Aorta (tissue), 5 donors: ENCODE measurements at places on chromosomes 11 and 22. TPM values are rescaled to one million over a fixed set of nuclear protein-coding genes. Genes with fewer than 3 reads are reported as not detected.

The PATE2 gene
- not detected for total RNA-seq

The B3GAT1 gene
- 0.16 TPM for total RNA-seq

DNA sequence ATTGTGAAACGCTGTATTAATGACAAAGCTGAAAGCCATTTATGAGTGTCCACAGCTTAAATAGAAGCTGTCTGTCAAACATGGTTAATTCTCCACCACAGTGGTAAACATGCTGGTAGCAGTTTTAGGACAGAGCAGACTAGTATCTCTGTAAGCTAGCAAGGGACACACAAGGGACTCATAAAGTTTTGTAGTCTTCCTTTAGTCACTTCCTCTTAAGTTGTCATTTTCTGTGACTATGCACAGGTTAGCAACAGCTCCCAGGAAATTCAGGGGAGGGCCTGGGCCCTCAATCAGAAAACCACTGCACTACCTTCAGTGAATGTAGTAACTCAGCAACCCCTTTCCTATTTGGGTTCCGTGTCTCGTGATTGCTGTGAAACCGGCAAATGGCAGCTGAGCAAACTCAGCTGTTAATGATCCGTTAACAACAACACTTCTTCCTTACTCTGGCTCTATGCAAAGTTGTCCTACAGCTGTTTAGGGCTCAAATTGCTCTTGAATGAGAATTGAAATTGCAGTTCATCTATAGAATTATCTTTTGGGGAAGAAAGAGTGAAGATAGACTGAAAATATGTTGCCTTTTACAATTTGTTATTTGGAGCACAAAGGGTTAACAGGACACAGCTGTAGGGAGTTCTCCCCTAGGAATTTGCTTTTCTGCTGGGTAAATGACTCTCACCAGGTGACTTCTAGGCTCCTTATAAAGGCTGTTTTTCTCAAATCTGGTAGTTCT, at the start of gene MMP26:
MMP26 (plus strand) TSS at position 731 of the 736 bp plus-strand sequence.
- DNase-seq, result no peak
- H3K36me3 ChIP-seq, result no peaks in the 10 kb centered on the region
- H3K4me1 ChIP-seq, result no peaks in the 10 kb centered on the region
- no peaks in the 10 kb centered on the region for H3K27me3 ChIP-seq
- no peak within 1 kb of the TSS for H3K27ac ChIP-seq

The EI24 gene
- 47.1 TPM for total RNA-seq

The GLYAT gene
- total RNA-seq, result not detected

DNA sequence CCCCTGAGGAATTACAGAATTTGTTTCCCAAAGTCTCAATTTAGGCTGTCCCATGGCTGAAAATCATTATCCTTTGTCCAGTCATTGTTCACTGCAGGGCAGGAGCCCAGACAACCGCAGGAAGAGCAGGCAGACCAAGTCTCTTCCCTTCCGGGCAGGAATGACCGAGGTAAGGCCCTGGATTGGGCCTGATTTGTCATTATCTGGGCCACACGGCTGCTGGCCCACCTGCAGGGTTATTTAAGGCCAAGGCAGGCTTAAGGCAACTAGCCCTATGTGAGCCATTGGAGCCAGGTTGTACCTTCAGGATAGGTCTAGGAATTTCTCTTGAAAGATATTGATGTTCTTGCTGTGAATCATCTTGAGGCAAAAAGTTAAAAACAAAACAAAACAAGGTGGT, 9.7 kb upstream of the IL10RA start:
- H3K27me3 ChIP-seq, result peaks cover 4% of the 10 kb centered on the region
- no peak for DNase-seq
- no peaks in the 10 kb centered on the region for H3K4me1 ChIP-seq

DNA sequence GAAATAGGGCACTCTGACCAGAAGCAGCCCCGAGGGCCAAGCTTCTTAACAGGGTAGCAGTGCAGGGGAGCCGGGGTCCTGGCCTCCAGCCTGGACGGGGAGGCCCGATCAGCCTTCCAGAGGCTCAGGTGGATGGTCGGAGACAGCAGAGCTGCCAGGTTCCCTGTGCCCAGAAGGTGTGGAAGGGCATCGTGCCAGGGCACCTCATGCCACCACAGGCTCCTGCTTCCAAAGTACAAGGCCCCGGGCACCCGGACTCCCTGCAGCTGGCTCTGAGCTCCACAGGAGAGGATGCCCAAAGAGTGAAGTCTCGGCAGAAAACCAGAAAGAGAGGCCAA, 14.3 kb downstream of the EHD1 start:
- no peak overlapping the region for H3K4me3 ChIP-seq
- H3K4me1 ChIP-seq, result no peaks in the 10 kb centered on the region
- no peak for DNase-seq
- no peaks in the 10 kb centered on the region for H3K27me3 ChIP-seq
- no peaks in the 10 kb centered on the region for H3K36me3 ChIP-seq

DNA sequence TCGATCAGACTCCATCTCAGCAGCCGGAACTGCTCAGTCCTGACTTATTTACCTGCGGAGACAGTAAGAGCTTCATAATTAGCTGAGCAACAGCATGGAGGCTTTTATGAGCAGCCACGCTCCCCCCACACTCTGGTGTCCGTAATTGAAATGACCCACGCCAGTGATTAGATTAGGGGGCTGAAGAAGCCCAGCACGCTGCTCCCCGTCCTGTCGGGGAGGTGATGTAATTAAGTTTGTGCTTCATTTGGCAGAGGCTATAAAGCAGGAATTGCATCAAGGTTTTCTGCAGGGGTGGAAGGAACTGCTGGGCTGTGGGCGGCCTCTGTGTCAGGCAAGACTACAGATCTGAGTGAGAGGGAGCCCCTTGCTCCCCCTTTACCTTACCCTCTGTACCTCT, 22.8 kb upstream of the HTR3A start:
- DNase-seq, result no peak
- H3K4me1 ChIP-seq, result no peaks in the 10 kb centered on the region
- H3K36me3 ChIP-seq, result no peaks in the 10 kb centered on the region

The P2RX3 gene
- total RNA-seq, result not detected

DNA sequence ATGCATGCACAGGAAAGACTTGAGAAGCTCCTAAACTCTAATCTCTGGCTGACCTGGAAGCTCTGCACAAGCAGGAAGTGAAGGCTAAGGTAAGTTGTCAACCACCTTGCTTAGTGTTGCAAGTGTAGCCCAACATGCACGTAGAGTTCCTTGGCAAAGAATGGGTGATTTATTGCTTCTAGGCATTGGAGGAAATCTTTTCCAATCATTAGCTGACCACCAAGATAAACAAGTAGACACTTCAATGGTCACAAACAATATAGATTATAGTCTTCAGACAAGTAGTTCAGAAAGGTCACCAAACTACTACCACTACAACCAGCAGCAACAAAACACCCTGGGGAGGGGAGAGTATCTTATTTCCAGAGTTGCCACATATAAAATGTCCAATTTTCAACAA, 105.6 kb downstream of the STK33 start:
- DNase-seq, result no peak
- H3K4me1 ChIP-seq, result no peaks in the 10 kb centered on the region
- no peaks in the 10 kb centered on the region for H3K36me3 ChIP-seq
- no peak overlapping the region for H3K27ac ChIP-seq

DNA sequence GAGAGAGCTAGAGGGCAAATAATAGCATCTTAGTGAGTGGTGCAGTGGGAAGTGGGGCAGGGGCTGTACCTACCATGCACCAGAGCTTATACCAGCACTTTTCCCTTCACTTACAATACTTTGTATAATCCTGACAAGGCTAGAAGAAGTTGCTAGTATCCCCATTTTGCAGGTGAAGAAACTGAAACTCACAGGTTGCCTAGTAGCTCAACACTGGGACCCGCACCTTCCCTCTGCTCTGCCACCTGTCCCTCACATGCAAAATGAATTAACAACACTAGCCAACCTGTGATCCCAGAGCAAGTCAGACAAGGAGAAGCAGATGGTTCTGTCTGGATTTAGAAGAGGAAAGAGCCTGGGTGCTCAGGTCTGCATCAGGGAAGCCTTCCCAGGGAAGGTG, 510.4 kb downstream of the BUD13 start:
- H3K4me1 ChIP-seq, result no peaks in the 10 kb centered on the region
- H3K36me3 ChIP-seq, result no peaks in the 10 kb centered on the region
- H3K4me3 ChIP-seq, result no peak overlapping the region
- H3K27me3 ChIP-seq, result no peaks in the 10 kb centered on the region

The IGF2 gene
- 620 TPM for total RNA-seq

- DNase-seq, result no peak
- no peak overlapping the region for H3K4me3 ChIP-seq
- no peak overlapping the region for H3K27ac ChIP-seq
- H3K36me3 ChIP-seq, result no peaks in the 10 kb centered on the region
- no peaks in the 10 kb centered on the region for H3K4me1 ChIP-seq
Observed at GRCh38 chr11:62419943-62420342, 1.1 kb downstream of the SCGB1A1 start.

The OR6T1 gene
- not detected for total RNA-seq

GRCh38 chr11:2211113-2211971, 39.7 kb upstream of the TH start:
- DNase-seq, result peak; percentile 71
- H3K27ac ChIP-seq, result no peak overlapping the region
- no peaks in the 10 kb centered on the region for H3K27me3 ChIP-seq
- H3K4me1 ChIP-seq, result no peaks in the 10 kb centered on the region
- no peak overlapping the region for H3K4me3 ChIP-seq
- no peaks in the 10 kb centered on the region for H3K36me3 ChIP-seq

DNA sequence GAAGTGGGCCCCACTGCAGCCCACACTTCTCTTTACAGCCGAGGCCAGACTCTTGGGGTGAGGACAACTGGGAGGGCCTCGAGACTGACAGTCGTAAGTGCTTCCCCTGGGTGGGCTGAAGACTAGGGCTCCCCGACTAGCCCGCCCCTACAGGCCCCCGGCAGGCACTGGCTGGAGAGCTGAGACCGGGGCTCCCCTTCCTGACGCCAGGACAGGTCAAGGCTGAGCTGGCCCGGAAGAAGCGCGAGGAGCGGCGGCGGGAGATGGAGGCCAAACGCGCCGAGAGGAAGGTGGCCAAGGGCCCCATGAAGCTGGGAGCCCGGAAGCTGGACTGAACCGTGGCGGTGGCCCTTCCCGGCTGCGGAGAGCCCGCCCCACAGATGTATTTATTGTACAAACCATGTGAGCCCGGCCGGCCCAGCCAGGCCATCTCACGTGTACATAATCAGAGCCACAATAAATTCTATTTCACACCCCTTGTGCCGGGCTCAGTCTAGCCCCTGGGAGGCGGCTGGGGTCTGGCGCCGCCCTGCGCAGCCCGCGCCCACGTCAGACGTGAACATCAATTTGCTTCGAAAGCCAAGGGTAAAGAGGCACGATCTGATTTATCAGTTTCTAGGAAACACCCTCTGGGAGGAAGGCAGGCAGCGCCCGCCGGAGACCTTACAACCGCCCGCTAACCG, 13.5 kb downstream of the SCYL1 start:
- no peaks in the 10 kb centered on the region for H3K4me1 ChIP-seq
- no peak for DNase-seq
- no peak overlapping the region for H3K27ac ChIP-seq
- no peaks in the 10 kb centered on the region for H3K27me3 ChIP-seq
- H3K36me3 ChIP-seq, result no peaks in the 10 kb centered on the region
- no peak overlapping the region for H3K4me3 ChIP-seq

DNA sequence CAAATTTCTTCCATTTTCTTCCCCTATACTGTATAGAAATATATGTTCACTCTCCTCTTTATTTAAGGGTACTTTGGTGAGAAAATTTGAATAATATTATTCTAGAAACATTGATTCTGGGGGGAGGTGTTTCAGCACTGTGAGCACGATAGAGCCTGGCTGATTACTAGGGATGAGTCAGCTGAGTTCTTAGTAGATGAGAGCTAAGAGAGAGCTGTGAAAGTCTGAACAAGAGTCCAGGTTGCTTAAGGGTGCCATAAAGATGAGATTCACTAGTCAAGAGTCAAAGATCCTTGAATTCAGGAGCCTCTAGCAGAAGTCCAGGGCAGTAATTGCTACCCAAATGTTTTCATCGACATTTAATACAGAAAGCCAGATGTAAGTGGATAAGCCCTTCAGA, 756.6 kb upstream of the API5 start:
- no peaks in the 10 kb centered on the region for H3K4me1 ChIP-seq
- no peak overlapping the region for H3K27ac ChIP-seq
- H3K27me3 ChIP-seq, result no peaks in the 10 kb centered on the region

- no peaks in the 10 kb centered on the region for H3K36me3 ChIP-seq
- H3K4me3 ChIP-seq, result no peak overlapping the region
- DNase-seq, result no peak
- no peaks in the 10 kb centered on the region for H3K4me1 ChIP-seq
Observed at GRCh38 chr22:31637447-31637890, 24.5 kb downstream of the PISD start.

The UCP3 gene
- 2.6 TPM for total RNA-seq

DNA sequence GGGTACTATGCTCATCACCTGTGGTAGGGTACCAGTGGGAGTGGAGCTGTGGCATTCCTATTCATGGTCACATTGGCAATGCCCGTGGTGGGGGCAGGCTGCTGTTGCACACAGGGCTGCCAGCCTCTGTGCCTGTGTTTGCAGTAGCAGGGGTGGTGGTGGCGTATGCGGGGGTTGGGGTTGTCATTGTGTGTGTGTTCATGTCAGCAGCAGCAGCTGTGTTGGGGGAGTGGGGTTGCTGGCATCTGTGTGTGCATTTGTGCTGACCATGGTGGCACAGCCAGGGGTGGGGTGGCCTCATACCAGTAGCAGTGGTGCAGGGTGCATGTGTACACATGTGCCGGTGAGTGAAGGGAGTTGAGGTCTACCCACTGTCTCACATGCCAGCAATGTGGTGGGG, 34.4 kb downstream of the TMEM225 start:
- H3K4me3 ChIP-seq, result no peak overlapping the region
- H3K4me1 ChIP-seq, result no peaks in the 10 kb centered on the region
- DNase-seq, result no peak
- H3K27me3 ChIP-seq, result no peaks in the 10 kb centered on the region
- H3K36me3 ChIP-seq, result no peaks in the 10 kb centered on the region
- H3K27ac ChIP-seq, result no peak overlapping the region

- H3K27me3 ChIP-seq, result no peaks in the 10 kb centered on the region
- no peaks in the 10 kb centered on the region for H3K36me3 ChIP-seq
- H3K27ac ChIP-seq, result no peak overlapping the region
- no peak overlapping the region for H3K4me3 ChIP-seq
Observed at GRCh38 chr11:122853261-122853660, 15.0 kb downstream of the CRTAM start.

GRCh38 chr11:77193167-77193566, 65.1 kb downstream of the MYO7A start:
- H3K4me3 ChIP-seq, result no peak overlapping the region
- no peaks in the 10 kb centered on the region for H3K27me3 ChIP-seq
- H3K27ac ChIP-seq, result no peak overlapping the region
- no peaks in the 10 kb centered on the region for H3K4me1 ChIP-seq

The TTC17 gene
- 80.3 TPM for total RNA-seq

The RASSF10 gene
- total RNA-seq, result 0.75 TPM

GRCh38 chr11:43810929-43811596, 69.6 kb upstream of the ALKBH3 start:
- H3K36me3 ChIP-seq, result no peaks in the 10 kb centered on the region
- no peaks in the 10 kb centered on the region for H3K4me1 ChIP-seq
- DNase-seq, result no peak
- H3K27me3 ChIP-seq, result no peaks in the 10 kb centered on the region
- H3K27ac ChIP-seq, result no peak overlapping the region
